ENCODE measurements at places on chromosomes 6 and 20. TPM values are rescaled to one million over a fixed set of nuclear protein-coding genes. Genes with fewer than 3 reads are reported as not detected.

DNA sequence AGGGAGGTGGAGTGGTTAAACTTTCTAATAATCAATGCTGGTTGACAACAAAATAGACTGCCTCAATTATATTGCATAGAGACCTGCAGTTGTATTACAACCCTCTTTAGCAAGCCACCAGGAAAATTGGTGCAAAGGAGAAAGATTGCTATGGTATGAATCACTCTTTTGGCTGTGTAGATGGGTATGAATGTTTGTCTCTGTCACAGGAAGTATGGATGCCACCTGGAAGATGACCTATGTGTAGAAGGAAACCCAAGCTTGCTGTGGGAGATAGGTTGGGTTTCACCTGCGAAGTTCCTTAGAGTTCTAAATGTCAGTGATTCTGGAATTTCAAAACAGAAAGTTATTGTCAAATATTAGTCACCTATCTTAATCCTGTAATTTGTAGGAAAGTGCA lies 134.6 kb downstream of the SOBP start:
- no peak for DNase-seq

- DNase-seq = peak; percentile 85
Measured at GRCh38 chr6:30942338-30943060, 1.7 kb downstream of the MUCL3 start.

PHACTR2 gene
- 53.8 TPM for total RNA-seq

- DNase-seq = no peak
Measured at GRCh38 chr6:54632984-54633565, 213.5 kb upstream of the FAM83B start.

DNA sequence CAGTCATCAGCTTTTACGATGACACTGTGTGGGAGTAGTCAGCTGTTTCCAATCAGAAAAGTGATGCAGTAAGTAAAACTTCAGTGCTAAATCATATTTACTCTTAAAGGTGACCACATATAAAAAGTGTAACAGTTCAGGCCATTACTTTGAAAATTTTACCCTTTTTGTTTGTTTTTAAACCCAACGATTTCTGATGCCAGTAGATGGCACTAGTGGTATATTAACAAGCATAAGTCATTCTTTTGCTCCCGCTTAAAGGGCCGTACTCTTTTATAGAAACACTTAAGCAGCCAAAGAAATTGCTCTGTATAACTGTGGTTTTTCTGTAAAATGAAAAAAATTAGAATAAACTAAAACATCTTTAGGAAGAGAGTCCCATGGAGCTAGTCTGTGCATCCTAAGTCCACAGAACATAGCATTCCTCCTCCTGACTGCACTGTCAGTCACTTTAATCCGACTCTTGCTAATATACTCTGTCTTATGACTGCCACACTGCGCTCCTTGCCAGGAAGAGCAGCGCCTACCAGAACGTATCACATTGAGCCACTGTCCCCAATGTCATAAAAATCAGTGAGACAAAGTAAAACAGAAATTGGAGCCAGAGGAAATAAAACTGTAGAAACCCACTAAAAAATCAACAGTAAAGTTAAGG lies 25.0 kb downstream of the HEBP2 start:
- no peak for DNase-seq

GRCh38 chr6:137265561-137266308 lies 46.5 kb upstream of the IFNGR1 start:
- no peak for DNase-seq

MRPL2 gene
- total RNA-seq = 34.4 TPM

Measured in posterior vena cava (tissue), 2 donors.